ENCODE measurements at places on chromosomes 13 and 19.

GRCh38 chr19:58021541-58022282, 12.1 kb upstream of the ZSCAN1 start:
- DNase-seq: peak; percentile 31

DNA sequence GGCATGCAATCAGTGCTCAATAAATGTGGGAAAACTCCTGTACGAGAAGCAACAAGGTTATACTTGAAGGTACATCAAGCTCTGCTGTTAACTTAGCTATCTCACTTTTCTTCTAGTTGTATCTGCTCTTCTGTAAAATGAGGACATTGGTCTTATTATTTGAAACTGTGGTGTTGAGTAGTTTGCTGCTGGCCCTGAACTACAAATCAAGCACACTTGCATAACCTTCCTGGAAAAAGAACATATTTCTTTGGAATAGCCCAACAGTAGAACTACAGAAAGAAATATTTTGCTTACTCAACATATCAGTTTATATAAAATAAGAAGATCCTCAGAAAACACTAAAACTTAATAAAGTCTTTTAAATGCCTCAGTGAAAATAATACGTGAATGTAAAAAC, 203.0 kb downstream of the KCTD12 start:
- no peak for DNase-seq

DNA sequence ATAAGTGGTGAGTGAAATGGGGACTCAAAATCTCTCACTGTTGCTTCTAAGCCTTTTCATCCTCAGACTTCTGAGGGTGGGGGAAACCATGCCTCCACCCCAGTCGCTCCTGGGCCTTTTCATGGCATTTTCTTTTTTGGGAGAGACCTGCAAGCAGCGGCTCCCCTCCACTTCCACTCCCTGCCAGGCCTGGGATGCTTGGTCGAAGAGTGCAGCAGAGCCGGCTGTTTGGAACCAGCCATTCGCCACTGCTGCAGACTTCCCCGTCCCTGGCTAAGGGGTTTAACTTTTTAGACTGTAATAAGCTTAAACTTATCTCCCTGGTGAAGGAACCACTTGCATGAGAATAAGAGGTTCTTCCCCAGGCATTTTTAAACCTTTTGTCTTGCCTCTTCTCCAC, 617.2 kb downstream of the PCDH9 start:
- DNase-seq: no peak

DNA sequence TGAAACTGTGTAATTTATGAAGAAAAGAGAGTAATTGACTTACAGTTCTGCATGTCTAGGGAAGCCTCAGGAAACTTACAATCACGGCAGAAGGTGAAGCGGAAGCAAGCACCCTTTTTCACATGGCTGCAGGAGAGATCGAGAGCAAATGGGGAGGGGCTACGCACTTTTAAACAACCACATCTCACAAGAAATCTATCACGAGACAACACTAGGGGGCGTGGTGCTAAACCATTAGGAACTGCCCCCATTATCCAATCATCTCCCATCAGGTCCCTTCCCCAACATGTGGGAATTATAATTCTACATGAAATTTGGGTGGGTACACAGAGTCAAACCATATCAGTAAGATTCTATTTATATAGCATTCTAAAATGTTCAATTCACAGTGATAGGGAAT, 114.8 kb upstream of the TRPC4 start:
- DNase-seq: no peak

DNA sequence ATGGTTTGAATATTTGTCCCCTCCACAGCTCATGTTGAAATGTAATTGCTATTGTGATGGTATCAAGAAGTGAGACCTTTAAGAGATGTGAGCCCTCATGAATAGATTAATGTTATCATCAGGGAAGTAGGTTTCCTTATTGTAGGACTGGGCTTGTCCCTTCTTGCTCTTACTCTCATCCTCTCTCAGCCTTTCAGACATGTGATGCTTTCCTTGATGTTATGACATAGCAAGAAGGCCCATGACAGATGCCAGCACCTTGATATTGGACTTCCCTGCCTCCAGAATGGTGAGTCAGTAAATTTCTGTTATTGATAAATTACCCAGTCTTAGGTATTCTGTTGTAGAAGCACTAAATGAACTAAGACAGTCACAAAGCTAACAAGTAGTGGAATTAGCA, 5.7 kb upstream of the ZMYM2 start:
- no peak for DNase-seq

DNA sequence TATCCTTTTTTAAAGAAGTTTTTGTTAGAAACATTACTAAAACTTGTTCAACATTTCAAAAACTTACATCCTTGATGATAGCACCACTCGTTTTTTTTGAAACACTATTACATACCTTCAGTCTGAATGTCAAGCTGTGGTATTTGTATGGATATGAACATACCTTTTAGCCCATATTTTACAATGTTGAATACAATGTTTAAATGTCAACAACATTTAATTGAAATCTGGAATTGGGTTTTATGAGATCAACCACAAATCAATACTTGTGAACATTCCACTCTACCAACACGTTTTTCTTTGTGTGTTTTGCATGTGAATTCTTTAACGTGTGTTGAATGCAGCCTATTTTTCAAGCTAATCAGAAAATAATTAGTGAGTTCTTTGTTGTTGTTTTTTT, 4.7 kb downstream of the SERP2 start:
- no peak for DNase-seq

- no peak for DNase-seq
Measured at GRCh38 chr13:20160306-20161274, at the start of gene GJA3. Gene GJA3 (minus strand): TSS chr13:20161052. CDS start chr13:20143288, 17,764 bp downstream.

All from AG09309 (cell line).